GOT3 (cell line): ENCODE measurements at places on chromosomes 11 and 22.

DNA sequence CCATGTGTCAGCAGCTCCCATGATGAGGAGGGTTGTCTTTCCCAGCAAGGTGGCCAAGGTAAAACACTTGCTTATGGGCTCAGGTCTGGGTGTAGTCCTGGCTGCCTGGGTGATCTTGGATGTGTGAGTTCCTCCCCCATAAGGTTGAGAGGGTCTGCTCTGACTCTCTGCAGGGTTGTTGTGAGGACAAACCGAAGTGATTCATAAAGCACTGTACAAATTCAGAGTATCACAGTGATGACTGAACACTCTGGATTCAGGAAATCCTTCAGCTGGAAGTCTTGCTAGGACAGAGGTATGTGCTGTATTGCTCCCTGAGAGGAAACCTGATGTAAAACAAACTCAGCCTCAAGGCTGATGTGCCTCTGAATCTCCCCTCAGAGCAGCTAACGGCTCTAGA, 220.9 kb upstream of the PITPNB start:
- DNase-seq, result no peak

DNA sequence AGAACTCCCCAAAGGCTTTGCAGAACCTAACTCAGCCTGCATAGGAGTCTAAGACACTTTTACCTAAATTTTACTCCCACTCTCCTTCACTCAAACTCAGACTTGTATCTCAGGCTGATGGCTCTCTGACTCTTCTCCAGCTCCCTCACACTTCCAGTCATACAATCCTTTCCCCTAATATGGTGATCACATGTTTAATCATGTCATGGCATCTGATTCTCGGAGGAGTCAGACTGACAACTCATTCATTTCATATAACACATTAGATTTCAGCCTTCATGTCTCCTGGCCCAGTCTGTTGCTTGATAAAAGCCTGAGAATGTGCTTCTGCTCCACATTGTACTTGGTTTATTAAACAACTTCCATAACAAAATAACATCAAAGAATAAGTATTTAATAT, 1503.9 kb upstream of the TENM4 start:
- no peak for DNase-seq

DNA sequence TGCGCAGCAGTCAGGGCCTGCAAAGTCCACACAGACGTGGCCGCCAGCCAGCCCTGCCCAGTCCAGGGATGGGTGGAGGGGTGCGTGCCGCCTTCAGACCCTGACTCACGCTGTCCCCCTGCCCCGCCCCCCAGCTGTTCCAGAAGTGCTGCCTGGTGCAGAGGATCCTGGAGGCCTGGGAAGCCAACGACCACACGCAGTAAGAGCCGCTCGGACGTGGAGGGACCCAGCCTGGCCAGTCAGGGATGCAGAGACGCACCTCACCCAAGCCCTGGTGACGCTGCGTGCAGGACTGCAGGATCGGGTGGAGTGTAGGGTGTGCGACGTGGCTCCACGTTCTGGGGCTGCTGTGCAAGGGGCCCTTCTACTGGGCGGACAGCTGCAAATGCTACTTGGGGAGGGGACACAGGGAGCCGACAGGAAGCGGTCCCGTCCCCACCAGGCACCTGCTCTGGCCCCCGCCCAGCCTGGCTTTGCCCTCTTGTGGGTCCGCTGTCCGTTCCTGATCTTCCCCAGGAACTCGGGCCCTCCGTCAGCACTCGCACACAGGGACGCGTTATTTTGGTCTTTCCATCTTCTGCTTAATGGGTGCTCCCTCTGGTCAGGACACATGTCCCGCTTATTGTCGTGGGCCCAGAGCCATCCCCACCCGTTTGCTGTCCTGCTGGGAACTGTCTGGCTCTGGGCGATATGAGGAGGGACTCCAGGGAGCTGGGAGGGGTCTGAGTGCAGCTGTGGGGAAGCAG, 42.5 kb downstream of the SBF1 start:
- DNase-seq, result no peak

DNA sequence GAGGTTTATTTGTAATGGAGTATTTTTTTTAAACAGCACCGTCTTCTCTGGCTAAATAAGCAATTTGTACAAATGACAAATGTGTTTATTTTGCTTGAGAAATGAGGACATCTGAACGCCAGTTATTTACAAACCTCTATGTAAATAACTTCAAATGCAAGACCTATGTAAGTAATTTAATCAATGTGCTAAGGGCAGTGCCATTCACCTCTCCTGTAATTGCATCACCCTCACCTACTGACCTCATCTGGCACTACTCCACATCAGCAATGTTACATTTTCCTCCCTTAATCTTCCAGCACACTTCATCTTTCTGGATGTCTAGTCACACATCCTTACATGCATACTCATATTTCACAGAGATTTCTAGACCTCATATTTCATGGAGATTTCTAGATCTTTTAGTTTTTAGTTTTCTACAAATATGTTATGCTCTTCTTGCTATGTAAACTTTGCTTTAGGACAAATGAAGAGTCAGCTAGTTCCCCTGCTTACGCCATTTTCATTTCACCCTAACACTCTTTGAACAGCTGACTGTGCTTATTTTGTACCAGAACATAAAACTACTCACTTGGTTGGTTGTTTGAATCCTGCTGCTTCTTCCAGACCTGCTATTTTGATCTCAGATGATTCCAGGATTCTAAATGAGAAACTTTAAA, 238.6 kb downstream of the GRM5 start:
- no peak for DNase-seq

- DNase-seq, result no peak
Observed at GRCh38 chr11:46616551-46617133, 385 bp downstream of the HARBI1 start.

DNA sequence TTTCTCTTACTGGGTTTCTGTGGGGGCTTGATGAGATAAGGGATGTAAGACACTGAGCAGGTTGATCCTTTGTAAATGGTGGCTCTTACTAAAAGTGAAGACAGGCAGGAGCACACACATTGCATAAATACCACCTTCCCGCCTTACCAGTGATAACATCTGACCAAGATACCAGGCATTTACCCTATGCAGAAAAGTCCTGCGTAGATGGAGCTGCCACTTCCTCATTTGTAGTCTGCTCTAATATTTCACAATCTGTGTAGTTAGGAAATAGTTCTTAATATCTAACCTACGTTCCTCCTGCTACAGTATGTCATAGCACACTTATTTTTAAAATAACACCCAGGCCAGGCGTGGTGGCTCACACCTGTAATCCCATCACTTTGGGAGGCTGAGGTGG, 23.9 kb upstream of the SWAP70 start:
- DNase-seq, result no peak

DNA sequence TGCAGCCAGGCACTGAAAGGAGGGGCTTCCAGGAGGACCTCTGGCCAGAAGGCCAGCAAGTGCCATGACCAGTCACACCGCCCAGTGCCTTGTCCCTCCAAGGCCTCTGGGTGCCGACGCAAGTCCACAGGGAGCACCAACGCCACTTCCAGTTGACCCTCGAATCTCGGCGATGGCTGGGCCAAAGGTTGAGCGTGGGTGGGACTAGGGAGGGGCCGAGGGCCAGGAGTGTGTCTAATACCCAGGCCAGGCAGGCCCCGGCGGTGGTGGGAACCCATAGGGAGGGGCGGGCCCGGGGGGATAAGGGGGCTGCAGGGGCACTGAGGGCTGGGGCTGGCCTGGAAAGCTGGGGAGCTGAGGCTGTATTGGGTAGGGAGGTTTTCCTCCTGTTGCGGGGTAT, 29.3 kb downstream of the CD5 start:
- no peak for DNase-seq

DNA sequence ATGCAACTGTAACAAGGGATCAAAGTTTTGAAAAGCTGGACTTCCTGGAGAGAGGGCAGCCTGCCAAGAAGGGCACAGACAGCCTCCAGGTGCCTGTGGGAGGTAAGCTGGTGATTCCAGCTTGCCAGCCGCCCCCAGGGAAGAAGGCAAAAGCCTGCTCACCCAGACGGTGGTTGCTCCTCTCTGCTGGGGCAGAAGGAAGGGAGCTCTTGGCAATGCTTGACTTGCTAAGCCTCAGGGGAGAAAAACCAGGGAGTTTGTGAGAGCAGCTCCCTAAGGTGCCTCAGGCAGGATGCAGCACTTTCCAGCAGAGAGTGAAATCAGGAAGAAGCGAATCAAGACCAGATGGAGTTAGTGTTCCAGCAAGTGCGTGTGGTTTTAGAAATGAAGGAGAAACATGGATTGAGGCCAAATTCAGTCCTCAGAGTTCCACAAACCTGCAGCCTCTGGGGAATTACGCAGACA, 553.6 kb downstream of the BUD13 start:
- no peak for DNase-seq

GRCh38 chr22:48868554-48868953, 959.1 kb downstream of the BRD1 start:
- no peak for DNase-seq

DNA sequence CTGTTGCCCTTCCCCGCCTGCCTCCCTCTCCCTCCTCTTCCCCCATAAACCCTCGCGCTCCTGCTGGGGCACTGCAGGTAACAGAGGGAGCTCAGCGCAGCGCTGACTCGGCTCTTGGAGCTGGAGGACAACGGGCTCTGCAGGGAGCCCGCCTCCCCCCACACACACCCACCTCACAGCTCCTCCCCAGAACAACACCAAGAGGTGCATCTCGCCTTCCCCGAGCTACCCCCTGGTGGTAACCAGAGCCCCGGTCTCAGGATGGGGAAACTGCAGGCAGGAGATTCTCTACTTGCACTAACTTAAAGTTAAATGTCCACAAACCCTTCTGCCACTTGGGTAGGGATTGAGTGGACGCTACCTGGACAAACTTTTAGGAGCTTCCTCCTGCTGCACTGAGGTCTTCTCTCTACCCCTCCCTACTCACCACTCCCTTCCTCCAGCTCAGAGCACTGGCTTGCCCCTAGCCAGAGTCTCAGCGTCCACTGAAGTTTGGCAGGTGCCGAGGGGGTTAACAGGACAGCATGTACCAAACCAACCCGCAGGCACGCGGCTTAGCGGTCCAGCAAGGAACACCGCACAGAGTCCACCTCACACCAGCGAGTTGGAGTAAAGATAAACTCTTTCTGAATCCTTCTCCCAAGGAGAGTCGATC, 4.0 kb upstream of the SCN4B start:
- DNase-seq, result no peak

- no peak for DNase-seq
Observed at GRCh38 chr11:131770801-131771200, 400.4 kb downstream of the NTM start.

DNA sequence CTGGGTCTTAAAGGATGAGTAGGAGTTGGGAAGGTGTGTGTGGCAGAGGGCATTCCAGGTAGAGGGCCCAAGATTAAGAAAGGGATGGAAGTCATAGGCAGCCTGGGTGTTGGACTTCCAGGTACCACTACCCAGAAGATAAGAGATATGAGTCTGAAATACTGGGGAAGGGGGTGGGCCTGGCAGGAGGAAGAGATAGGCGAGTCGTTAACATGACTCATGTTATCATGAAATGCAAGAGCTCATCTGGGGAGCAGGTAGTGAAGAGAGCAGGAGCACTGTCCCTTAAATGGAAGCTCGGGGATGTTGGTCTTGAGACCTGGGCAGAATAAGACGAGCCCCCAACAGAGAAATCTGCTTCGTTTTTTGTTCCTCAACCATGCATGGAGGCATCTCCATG, 10.2 kb downstream of the ZC3H7B start:
- no peak for DNase-seq

DNA sequence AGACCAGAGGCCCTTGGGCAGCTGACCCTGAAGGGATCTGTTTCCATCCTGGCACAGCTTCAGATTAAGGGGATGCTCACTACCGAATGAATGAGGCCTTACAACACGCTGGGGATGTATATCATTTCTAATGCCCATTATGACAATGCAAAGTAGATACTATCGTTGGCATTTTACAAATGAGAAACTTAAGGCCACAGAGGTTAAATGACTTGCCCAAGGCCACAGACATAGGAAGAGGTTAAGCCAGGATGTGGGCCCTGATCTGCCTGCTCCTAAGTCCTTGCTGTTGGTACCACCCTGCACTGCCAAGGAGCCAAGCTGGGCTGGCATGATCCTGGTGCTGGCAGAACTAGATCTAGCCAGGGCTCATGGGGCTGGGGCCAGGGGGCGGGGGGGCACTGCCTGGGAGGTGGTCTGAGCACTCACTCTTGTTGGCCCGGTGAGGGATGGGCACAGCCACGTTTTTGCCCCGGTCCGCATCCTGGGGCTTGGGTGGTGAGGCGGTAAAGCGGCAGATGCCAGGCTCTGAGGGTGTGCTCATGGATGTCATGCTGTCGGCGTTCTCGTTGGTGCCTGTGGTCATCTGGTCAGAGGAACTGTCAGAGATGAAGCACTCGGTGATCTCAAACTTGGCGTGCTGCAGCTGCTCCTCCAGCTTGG, 102.8 kb downstream of the CEP164 start:
- no peak for DNase-seq

DNA sequence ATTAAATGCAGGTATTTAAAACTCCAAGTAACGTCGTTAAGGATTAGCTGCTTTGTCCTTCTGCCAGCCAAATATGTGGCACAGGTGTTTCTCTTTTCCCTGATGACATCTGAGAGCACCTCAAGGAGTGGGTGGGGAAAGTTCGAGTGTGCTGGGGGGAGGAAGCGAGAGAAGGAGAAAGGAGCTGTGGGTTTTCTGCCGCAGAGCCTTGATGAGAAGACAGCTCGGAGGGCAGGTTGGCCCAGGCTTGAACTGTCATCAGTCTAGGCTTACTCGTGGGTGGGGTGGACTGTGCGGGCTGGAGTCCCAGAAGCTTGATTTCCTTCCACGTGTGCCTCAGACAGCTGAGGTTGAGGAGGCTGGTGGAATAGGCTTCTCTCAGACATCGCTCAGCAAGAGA, 15.2 kb upstream of the SORL1-AS1 start:
- DNase-seq, result no peak

GRCh38 chr11:108886660-108887009, 221.8 kb downstream of the DDX10 start:
- no peak for DNase-seq

GRCh38 chr22:29988719-29989118, 91.5 kb upstream of the HORMAD2 start:
- DNase-seq, result no peak

DNA sequence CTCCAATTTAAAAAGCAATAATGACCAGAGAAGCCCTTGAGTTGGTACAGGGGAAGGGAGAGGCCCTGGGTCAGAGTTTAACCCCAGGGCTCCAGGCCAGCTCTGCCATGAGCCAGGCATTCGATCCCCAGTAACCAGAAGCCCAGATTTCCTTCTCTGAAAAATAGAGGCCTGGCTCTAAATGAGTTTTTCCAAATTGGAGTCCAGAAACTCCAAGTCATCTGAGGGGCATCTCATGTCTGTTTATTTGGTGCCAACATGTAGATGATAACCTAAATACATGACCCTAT, 381.9 kb downstream of the CTTN start:
- no peak for DNase-seq

GRCh38 chr11:115363921-115364320, 140.3 kb downstream of the CADM1 start:
- DNase-seq, result no peak
